Midbrain (tissue), 1 donor: ENCODE measurements at places on chromosomes 13 and 19.

GRCh38 chr19:33468361-33469170 lies 53.0 kb downstream of the PEPD start:
- DNase-seq, result no peak

- DNase-seq, result no peak
These were observed 73.2 kb upstream of the MCF2L start for GRCh38 chr13:112895521-112896465.

GRCh38 chr13:95784900-95785290 lies 108.0 kb downstream of the DNAJC3 start:
- DNase-seq, result no peak

GRCh38 chr13:112910616-112911280 lies 58.3 kb upstream of the MCF2L start:
- no peak for DNase-seq

- no peak for DNase-seq
These were observed 2.4 kb downstream of the MARK4 start for GRCh38 chr19:45253396-45254027.

DNA sequence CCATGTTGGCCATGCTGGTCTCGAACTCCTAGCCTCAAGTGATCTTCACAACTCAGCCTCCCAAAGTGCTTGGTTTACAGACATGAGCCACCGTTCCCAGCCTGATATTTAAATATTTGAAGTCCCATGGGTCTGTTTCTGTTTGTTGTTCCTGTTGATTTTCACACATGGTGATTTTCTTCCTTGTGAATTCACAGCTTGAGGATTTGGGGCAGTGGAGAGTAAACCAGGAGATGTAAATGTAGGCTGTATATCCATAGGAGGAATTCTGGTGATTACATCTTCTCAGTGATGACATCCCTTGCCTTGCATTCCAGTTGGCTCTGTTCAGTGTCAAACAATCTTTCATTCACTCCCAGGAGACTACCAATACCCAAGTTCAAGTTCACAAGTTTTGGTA lies 471.9 kb downstream of the KCTD12 start:
- no peak for DNase-seq

- no peak for DNase-seq
These were observed 512.1 kb downstream of the IRS2 start for GRCh38 chr13:109274188-109274821.
